ENCODE measurements at places on chromosomes 7 and 10.

GRCh38 chr10:93062514-93063143 lies 2.0 kb downstream of the CYP26C1 start:
- no peak for DNase-seq

DNA sequence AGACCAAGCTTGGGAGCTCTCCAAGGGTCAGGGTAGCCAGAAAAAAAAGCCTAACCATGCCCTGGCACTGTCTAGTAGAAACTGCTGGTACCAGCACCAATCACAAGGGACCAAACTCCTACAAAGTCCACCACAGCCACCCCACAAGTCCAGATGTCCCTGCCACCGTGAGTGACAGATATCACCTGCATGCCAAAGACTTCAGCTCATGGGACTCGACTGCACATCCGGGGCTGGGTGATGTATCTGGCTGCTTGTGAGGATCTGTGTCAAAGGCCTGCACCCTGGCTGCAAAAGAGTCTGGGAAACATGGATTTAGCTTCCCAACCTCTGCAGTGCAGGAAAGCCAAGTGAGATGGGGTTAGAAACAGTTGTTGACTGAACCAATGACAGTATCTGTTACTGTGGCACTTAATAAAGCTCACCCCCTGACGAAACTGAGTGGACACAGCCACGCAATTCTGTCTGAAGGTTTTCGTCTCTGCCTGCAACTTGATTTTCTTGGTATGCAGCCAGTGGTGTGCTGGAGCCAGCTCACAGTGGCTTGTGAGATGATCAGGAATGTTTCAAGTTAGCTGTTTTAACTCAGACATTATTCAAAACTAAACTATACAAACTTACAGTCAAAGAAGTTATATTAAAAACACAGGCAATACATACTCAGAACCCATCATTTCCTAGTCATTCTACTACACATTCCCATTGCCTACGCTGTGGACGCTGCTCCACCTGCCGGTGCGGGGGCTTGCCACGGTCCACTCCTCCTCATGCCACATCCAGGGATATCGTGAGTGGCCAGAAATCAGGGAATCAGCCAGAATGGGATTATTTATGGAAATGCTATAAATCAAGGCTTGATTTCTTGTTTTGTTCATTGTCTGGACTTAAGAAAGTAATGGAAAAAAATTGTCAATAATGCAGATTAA lies 9.2 kb downstream of the ZNF488 start:
- DNase-seq = no peak

DNA sequence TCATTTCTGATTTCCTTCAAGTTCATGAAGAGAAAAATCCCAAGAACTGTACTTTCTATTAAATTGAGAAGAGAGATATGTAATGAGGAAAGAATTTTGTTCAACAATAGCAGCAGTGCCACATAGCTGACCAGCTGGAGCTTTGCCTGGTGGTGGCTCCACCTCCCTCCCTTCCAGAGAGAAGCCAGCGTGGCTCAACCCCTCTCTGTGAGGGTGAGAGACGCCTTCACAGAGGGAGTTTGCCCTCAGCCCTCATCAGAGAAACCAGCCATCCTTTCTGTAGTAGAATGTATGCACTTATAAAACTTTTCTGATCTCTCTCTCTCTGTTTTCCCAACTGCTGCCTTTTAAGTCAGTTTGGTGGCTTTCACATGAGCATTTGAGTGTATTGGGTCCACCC lies 20.5 kb upstream of the COL1A2 start:
- peak; percentile 69 for DNase-seq

DNA sequence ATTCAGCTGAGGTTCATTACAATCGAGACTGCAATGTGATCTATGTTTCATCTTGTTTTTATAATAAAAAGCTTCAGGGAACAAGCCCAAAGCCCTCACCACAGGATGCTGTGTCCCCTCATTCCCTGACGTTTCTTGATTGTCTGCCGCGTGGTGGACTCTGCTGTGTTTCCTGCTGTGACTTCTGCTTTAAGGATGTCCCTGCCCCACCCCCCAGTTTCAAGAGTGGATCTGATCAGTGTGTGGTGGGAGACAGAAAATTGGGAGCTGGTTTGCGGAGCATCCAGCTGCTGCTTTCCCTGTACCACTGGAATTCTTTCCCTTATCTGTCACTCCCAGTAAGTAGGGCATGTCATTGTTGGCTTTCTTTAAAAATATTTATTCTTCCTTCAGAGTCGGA lies 86.2 kb downstream of the CREM start:
- no peak for DNase-seq

DNA sequence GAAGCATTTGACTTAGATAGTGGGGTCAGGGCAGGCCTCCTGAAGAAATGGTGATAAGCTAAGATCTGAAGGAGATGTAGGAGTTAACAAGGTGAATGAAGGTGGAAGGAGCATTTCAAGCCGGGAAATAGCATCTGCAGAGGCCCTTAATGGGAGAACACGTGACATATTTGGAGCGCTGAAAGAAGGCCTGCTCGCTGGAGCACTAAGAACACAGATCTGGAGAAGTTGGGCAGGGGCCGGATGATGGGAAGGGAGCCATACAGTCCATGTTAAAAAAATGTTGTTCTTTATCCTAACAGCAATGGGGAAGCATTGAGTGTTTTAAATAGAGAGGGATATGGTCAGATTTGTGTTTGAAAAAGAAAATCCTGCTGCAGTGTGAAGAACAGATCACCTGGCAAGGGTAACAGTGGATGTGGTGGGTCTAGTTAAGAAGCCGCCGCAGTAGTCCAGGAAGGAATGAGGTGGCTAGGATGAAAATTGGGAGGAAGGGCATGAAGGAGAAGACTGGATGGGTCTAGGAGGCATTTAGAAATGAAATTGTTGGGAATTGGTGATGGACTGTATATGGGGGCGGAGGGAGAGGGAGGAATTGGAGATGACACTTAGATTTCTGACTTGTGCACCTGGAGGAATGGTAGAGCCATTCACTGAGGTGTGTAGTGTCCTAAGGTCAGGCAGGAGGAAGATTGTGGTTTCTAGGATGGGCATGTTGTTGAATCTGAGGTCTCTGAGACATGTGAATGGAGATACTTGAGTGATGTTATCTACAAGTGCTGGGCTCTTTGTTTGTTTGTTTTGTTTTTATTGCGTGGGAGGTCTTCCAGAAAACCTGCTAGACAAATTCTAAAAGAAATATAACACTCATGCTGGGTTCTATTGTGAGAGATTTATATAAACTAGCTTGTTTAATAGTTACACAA lies 58.4 kb downstream of the MET start:
- no peak for DNase-seq

DNA sequence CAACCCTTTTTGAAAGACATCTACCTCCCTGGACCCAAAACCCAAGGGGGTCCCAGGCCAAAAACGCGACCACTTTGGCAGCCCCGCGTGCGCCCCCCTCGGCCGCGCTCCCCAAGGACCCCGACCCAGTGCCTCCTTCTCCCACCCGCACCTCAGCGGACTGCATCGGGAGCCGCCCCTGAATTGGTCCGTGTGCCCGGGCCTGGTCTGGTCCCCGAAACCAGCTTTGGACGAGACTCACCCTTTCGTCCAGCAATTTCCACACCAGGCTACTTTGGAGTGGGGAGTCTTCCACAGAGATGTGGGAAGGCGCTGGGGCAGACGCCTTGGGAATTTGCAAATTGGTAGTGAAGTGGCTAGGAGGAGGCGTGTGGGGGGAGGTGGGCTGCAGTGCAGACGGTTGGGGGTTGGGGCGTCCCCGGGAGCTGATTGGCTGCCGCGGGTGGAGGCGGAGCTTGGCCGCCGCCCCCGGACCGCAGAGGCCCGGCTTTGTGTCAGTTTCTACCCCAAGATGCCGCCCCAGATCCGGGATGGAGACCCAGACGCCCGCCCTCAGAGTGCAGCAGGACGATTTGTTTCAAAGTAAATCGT lies 16.9 kb downstream of the TCAF1 start:
- no peak for DNase-seq

DNA sequence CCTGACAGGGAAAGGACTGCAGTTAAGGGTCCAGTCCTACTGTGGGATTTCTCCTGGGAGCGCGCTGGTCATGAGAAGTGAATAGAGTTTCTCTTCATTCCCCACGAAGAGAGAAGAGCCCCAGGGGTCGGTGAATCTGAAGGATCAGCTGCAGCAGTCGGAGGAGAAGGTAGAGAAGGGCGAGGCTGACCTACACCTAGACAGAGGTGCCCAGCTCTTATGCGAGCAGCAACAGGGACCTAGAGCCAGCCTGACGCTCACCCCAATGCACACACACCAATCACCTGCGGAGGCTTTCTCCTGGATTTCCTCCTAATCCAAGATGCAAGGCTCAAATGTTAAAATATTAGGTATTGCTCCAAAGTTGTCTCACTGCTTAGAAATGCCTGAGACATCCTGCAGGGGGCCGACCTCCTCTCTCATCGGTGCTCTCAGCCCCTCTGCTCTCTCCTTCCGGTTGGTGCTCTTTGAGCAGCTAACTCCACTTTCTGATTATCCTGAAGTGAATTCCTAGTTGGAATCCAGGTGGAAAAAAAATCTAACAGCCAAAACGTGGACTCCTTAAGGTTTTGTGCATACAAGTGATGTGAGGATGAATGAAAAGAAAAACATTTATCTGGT lies 176.4 kb downstream of the AHR start:
- no peak for DNase-seq

DNA sequence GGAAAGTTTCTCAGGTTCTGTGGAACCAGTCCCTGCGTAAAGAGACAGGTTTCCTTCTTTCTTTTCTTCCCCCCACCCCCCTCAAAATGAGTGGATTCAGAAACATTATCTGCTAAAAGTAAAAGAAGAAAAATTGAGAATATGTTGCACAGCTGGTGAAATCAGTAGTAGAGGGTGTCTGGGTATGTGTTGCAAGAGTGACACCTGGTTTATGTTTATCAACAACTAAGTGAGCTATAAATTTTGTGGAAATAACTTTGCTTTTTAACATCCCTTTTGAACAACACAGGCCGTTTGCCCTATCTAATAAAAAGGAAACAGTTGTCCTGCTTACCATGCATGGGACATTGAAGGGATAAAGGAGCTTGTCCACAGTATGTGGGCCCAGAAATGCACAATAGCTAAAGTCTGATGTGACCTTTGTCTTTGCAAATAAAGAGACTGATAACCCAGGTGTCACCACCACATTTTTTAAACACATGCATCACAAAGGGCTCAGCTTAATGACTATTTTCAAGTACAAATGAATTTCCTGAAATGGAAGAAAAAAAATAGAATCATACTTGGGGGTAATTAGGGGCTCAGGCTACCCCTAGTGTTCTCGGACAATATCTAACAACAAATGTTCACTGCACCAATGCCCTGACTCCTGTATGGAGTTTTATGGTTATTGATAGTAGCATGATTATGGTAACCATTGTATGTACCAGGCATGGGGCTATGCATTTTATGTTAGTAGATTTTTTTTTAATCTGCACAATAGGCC lies 221.7 kb upstream of the TCF7L2 start:
- DNase-seq = no peak

DNA sequence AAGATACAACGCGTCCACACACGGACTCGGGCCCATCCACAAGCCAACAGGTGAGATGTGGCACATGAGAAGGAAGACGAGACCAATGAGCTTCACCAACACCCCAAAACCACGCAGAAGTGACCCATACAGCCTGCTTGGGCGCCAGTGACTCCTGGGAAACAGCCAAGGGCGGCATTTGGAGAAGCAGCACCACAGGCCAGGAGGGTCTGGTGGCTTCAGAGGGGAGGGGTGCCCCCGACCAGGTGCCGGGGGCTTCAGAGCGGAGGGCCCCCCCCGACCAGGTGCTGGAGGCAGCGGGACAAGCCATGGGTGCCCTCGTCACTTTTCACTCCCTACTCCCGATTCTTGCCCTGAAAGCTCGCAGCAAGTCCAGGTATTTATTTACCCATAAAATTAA lies 140.1 kb downstream of the DIP2C start:
- no peak for DNase-seq

- DNase-seq = no peak
Measured at GRCh38 chr7:12731214-12731656, 43.8 kb downstream of the ARL4A start.

DNA sequence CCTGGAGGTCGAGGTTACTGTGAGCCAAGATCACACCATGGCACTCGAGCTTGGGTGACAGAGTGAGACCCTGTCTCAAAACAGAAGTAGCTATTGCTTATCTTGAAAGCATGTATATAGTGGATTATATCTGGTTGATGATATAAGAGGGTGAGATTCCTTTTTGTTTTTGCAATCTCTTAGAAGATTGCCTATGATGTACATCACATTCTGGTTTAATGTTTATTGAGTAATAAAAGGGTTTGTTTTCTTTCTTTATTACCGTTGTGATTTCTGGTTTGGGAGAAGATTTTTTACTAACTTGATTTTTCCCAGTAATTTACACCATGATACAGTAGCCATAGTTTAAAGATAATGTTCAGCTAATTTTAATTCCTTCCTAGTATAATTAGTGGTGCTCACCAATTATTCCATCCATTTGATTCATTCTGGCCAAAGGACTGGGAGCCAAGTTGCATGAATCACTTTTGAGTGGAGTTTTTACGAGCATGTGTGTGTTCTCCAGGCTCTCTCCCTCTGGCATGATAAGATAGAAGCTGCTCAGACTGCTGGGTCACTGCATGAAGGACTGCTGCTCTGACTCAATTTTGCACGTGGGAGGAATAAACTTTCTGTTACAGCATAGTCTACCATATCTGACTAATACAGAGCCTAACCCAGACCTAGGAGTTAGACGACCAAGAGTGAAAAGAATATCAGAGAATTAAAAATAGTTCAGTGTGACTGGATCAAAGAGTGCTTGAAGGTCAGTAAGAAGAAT lies 13.5 kb upstream of the TSPAN13 start:
- peak; percentile 76 for DNase-seq

DNA sequence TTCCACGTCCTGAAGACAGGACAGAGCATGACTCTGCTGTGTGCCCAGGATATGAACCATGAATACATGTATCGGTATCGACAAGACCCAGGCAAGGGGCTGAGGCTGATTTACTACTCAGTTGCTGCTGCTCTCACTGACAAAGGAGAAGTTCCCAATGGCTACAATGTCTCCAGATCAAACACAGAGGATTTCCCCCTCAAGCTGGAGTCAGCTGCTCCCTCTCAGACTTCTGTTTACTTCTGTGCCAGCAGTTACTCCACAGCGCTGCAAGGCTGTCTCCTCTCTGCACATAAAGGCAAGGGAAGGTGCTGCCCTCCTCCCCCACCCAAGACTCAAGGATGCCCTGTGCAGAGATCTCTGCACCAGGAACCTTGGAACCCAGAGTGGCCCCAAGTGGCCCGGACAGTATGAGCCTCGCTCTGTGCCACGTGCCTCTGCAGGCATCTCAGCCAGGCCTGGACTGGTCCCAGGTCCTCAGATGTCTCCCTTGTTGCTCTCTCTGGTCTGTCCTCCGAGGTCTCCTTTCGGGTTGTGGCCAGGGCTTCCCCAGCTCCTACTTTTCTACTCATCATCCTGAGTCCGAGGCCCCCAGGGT lies 230.3 kb upstream of the PRSS58 start:
- DNase-seq = no peak

- DNase-seq = no peak
Measured at GRCh38 chr10:74077416-74077815, 73.2 kb downstream of the AP3M1 start.

DNA sequence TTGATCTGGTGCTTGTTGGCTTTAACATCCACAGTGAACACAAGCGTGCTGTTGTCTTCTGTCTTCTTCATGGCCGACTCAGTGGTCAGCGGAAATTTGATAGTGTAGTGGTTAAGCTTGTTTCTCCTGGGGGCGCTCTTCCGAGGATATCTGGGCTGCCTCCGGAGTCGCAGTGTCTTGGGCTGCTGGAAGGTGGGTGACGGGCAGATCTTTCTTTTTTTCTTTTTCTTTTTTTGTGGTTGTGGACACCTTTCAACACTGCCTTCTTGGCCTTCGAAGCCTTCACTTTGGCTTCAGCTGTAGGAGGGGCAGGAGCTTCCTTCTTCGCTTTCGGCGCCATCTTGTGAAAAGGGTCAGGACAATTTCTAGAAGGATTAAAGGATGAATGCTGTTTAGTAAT lies 23.8 kb upstream of the RPA3 start:
- no peak for DNase-seq
